ENCODE measurements at places on chromosomes 11 and 22.
A peak's percentile ranks its signal among the peaks of the same experiment; 100 is the strongest.

DNA sequence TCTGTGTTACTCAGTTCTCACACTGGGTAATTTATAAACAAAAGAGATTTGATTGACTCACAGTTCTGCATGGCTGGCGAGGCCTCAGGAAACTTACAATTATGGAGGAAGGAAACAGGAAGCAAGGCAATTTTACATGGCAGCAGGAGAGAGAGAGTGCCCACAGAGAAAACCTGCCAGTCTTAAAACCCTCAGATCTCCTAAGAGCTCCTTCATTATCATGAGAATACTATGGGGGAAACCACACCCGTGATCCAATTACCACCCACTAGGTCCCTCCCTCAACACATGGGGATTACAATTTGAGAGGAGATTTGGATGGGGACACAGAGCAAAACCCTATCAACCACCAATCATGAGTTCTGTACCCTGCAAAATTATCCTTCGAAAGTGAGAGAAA lies 1180.8 kb downstream of the JRKL start:
- no peak for DNase-seq

GRCh38 chr22:20965104-20965887 lies 1.8 kb upstream of the AIFM3 start:
- no peak for DNase-seq

- DNase-seq = no peak
Measured at GRCh38 chr22:46914916-46915894, 152.8 kb downstream of the TBC1D22A start.

- DNase-seq = no peak
Measured at GRCh38 chr22:24086310-24086709, 75.2 kb downstream of the CABIN1 start.

DNA sequence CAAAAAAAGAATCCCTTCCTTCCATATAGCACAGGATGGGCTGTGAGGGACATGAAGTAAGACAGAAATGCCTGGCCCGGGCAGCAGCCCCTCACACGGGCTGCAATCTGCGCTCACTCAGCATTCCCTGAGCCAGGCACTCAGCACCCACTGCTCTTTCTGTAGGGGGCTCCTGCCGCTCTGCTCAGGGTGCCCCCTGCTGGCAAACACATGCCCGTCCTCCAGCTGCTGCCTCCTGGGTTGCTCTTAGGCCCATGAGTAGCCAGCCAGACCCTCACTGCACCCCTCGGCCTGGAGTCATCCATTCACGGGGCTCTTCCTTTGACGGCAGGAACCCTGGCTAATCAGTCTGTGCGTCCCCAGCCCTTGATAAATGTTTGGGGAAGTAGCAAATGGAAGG lies 6.9 kb downstream of the MCAT start:
- DNase-seq = peak; percentile 32

DNA sequence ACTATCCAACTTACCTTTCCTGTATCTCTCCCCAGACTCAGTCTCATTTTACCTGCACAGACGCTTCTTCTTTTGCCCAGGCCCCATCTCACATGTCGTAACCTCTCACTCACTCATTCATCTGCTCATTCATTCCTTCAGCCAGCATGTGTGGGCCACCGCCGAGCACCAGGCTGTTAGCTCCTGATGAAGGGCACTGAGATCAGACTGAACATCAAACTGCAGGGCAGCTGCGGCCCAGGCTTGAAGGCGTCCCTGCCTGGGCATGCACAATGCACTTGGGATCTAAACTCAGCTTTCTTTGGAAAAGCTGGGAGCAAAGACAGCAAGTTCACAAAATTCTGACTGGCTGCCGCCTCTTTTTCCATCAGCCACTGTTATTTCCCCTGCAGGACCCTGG lies 1456.3 kb downstream of the BRD1 start:
- DNase-seq = no peak

DNA sequence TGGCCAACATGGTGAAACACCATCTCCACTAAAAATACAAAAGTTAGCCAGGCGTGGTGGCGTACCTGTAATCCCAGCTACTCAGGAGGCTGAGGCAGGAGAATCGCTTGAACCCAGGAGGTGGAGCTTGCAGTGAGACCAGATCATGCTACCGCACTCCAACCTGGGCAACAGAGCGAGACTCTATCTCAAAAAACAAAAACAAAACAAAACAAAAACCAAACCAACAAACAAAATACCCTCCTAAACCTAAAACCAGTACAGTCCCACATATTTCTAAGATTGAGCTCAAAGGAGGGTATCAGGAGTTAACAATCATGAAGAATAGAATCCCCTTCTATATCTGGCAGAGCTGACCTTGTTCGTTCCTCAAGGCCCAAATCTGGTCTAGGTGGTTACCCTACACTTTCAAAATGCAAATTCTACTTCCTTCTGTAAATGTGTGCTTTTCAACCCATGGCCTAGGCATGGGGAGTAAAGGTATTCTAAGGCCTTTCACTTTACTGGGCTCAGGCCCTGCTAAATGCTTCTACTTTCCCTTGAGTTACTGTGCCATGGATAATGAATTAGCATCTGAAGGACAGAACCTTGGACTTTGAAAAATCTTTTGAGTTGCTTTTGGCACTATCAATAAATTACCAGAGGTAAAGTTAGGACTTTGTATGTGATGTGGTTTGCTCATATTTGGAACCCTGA lies 10.4 kb upstream of the PPP2R1B start:
- DNase-seq = no peak

DNA sequence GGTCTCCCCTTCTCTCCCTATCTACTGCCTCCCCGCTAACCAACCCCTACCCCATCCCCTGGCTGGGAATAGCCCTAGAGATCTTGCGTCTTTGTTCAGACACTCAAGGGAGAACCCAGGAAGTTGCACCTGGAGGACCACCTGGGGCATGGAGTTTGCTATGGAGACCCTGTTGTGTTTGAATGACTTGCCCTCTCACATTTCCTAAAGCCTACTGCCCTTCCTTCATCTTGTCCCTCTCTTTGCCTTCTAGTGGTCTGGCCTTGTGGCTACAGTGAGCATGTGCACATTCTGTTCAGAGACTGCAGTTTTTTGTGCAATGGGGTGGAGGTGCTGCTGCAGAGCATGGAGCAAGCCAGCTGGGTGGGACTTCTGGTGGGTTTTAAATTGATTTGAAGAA lies 42.5 kb downstream of the ZNRF3 start:
- DNase-seq = no peak
